ENCODE measurements at places on chromosomes 16 and 17.

- DNase-seq: peak; percentile 97
Observed at GRCh38 chr17:62778990-62779681, 29.0 kb downstream of the MARCHF10 start.

GRCh38 chr17:57955183-57955931 lies at the start of gene CUEDC1:
CUEDC1 (minus strand) TSS chr17:57955412; CDS start chr17:57885564, 69,848 bp downstream.
- DNase-seq: no peak

GRCh38 chr16:75075688-75076268 lies 40.8 kb downstream of the LDHD start:
- no peak for DNase-seq

DNA sequence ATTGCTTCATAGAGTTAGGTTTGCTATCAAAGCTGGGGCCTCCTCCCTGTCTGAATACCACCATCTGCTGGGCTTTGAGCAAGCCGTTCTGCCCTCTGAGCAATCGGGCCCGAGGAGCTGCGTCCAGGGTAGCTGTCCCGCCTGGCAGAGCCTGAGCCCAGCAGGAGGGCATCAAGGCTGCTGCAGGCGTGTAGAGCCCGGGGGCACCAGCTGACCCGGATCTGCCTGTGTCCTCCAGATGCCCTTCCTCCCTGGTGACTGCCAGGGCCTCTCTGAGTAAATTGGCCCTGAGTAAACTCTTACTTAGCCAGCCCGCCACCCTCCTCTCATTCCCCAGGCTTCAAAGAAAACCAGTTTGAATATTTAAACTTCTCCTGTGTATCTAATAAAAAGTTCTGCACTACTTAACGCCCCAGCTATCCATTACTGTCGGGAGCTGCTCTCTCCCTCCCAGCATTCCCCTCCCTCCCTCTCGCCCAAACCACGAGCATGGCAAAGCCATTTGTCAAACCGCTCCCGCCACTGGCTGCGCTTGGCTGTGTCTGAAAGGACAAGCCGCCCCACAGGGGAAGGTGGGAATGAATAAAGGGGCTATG lies 16.4 kb downstream of the CDK5RAP3 start:
- DNase-seq: peak; percentile 70

DNA sequence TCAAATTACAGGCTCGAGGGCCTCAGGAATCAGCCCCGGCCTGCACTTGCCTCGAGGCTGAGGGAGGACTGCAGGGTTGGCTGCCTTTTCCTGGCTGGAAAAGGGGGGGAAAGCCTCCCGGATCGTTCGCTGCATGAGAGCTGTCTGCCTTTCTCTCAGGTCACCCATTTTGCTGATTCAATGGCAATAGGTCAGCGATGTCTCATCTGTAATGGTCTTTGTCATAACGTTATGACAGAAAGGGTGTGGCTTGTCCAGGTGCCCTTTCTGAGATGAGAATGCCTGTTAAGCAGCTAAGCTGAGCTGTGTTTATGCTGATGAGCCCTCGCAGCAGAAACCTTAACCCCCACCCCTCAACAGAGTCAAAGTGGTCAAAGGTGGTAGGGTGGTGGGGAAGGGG lies 81.8 kb downstream of the AKAP1 start:
- DNase-seq: no peak

GRCh38 chr16:85659805-85660511 lies 28.8 kb downstream of the GINS2 start:
- no peak for DNase-seq

GRCh38 chr17:42436391-42436790 lies 13.3 kb upstream of the CAVIN1 start:
- DNase-seq: no peak

DNA sequence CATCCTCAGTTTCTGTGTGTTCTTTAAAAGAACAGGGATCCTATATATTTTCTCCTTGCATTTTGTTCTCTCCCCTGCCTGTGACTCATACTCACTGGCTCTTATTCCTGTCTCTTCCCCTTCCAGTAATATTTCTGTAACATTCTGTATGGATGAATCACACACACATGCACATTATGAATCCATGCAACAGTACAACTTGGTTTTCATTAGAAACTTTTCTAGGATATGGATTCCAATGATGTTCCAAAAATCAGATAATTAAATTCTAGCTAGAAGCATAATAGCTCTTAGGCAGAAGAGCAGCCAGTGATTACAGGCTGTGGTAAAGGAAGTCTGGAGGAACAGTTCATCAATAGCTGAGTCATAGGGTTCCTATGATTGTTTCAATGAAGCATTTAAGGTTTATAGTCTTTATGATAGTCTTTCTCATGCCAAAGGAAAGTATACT lies 119.6 kb upstream of the PMFBP1 start:
- no peak for DNase-seq

DNA sequence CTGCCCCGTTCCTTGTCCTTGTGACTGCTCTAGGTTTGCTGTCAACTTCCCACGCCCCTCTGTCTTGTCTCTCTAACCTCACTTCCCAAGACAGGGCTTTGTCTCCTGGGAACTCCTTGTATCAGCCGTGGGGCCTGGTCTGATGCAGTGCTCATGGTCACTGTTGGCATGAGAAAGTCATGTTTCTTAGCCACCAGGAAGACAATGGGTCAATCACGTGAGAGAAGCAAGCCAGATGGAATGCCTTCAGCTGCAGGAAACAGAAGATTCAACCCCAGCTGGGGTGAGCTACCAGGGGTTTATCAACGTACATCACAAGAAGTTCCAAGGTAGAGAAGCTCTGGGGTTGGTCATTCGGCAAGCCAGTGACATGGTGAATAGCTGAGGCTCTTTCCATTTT lies 116.6 kb downstream of the IRF8 start:
- DNase-seq: no peak

DNA sequence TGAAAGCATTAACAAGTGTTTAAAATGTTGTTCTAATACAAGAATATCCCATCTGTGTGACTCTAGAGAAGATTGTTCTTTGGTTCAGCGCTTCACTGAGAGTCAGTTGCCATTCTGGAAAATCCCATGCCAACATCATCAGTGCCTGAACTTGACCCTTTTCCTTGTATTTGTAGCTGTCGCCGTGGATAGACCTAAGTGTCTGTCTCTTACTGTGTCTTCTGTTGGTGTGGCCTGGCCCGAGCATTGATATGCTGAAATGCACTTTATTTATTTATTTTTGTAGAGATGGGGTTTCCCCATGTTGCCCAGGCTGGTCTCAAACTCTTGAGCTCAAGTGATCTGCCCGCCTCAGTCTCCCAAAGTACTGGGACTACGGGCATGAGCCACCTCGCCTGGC lies 76.0 kb downstream of the MYH11 start:
- DNase-seq: no peak

- peak; percentile 20 for DNase-seq
Observed at GRCh38 chr17:80832266-80832676, 159.4 kb upstream of the CHMP6 start.

DNA sequence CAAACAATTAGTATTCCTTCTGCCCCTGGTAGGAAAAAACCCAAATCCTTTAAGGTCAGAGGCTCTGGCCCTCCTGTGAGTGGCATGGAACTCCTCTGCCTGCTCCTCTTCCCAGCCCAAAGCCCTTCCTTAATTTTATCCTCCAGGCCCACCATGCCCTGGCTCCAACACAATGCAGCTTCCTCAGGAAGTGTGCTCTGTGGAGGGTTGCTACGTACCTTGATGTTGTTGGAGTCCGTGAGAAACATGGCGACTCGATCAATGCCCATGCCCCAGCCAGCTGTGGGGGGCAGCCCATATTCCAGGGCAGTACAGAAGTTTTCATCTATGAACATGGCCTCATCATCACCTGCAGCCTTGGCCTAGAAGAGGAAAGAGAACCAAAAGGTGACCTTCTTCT lies 5.3 kb upstream of the ADAT1 start:
- DNase-seq: no peak

DNA sequence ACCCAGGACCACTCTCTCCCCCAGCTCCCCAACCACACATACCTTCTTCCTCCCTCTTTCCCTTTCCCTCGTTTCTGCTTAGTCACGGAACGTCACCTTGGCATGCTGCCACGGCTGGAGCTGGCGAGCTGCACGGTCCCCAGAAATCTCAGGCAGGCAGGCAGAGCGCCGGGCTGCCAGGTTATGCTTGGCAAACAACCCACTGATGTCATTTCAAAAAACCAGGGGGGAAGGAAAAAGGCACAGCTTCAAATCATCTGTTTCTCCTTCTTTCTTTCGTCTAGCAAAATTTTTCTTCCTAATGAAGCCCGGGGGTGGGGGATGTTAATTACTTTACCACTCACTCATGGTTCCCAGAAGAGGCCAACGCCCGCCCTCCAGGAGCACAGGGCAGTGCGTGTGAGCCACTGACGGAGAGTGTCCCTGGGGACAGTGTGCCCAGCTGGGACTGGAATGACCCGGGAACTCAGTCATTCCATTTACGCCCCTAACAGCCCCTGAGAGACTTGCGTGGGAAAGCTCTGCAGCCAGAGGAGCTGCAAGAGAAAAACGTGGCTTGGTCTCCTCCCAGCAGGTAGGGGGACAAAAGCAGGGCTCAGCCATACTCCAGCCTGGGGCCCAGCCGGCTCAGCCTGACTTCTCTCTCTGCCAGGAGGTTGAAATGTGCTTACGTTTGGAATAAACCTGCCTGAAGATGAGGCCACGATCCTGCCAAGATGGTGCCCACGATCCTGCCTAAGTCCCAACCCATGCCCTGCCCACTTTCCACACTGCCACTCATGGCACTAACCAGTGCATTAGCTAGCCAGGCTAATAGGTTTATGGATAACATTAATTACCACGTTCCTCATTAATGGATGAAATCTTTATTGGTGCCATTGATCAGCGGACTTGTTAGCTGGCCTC lies 198.9 kb downstream of the ZFHX3 start:
- no peak for DNase-seq

DNA sequence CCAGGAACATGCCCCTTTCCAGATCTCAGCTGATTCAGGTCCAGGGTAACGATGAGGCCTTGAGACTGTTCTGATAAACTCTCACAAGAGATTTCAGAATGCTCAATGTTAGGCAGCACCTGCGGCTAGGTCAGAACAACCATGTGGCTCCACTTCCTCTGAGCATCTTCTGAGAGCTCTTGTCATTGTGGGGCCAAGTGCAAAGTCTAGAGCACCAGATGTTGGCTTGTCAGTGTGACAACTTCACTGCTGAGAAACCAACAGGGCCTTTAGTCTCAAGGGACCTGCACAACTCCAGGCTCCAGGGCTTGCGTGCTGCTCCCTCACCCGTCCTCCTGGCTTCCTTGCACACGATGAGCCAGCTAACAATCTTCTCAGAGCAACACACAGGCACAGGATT lies 29.0 kb downstream of the FCSK start:
- no peak for DNase-seq

DNA sequence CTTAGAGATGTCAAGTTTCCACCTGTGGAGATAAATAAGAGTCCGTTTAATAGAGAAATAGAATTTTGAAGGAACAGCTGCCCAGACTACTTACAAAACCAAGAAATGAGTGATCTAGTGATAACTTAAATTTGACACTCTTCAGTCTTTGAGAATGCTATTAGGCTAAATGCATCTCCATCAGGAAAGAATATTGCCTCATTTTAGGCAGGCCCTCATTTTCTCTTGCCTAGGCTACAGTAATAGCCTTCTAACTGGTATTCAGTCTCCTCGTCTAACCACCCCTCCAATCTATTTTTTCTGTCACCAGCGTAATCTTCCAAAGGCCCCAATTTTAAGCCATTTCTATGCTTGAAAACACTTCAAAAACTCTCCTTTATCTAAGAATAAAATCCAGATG lies 537.8 kb upstream of the CA10 start:
- no peak for DNase-seq

GRCh38 chr17:29650396-29650795 lies 27.7 kb upstream of the CORO6 start:
- DNase-seq: no peak

DNA sequence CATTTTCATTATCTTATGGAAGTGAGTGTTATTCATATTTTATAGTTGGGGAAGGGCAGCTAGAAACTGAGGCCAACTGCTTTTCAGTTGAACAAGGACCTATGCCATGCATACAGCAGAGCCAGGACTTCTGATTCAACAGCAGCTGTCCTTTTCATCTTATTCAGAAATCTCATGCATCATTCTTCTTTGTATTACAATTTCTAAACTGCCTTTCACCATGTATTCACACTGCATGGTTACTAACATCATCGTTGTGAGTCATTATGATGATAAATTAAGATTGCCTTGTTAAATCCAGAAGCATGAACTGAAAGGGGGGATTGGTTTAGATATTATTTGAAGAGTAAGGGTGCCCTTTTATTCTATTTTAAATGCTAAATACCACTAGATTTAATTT lies 1470.1 kb upstream of the GOT2 start:
- no peak for DNase-seq

DNA sequence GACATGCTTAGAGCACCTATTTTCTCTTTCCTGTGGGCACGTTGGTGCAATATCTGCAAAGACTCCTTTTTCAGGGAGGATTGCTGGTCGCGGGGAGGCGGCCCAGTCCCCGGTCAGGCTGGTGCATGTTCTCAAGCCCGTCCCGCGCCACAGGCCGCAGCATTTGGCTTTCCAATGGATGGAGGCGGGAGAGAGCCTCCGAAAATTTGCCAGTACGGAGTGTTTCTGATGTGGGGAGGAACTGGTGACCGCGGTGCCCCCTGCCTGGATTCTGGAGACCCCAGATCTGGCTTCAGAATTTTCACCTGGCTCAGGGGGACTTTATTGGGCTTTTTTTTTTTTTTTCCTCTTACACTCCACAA lies 2.3 kb downstream of the CMIP start:
- peak; percentile 10 for DNase-seq

DNA sequence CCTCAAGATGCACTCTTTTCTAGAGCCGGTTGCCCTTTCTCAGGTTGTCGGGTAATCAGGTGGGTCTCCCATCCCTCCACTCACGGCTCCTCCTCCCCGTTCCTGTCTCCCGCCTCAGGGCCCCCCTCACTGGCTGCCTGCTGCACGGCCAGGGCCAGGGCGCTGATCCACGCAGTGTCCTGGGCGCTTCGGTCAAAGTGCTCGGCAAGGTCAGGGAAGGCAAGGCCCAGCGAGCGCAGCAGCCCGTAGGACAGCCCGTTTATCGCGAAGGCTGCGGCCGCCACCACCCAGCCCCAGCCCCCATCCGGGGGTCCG lies 753 bp downstream of the SLC16A11 start:
- peak; percentile 22 for DNase-seq

DNA sequence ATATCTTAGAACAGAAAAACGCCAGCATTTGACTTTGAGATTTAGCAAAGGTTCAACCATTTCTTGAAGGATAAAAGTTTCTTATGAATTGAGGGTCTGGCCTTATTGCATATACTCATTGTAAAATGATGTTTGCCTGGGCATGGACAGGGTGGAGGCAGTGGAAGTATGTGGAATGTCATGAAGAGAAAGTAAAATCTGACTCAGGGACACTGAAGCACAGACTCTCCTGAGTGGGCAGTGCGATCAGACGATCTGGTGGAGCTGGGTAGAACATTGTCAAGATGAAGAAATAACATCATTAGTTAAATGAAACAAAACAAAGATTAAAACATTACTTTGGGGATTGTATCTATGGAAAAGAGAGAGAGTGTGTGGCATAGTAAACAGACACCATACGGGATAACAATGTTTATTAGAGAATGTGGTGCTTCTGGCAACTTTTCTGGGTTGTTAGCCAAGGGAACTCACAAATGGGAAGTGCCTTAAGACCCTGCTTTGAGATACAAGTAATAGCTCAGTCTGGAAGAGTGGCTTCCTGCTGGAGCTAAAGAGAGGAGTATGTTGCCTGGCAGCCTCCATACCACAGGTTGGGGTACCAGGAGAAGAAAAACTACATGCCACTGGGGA lies 4.4 kb downstream of the MAP3K3 start:
- no peak for DNase-seq
